ENCODE measurements at places on chromosomes 2 and 18. TPM values are rescaled to one million over a fixed set of nuclear protein-coding genes. Genes with fewer than 3 reads are reported as not detected.

LAMA3 gene
- total RNA-seq: 12.1 TPM

DUSP2 gene
- total RNA-seq: 8.4 TPM

GAREM2 gene
- 2.8 TPM for total RNA-seq

SALL3 gene
- not detected for total RNA-seq

HOXD1 gene
- 0.11 TPM for total RNA-seq

SEPTIN10 gene
- total RNA-seq: 71.6 TPM

SEH1L gene
- total RNA-seq: 41.4 TPM

FAM237A gene
- not detected for total RNA-seq

MDH1B gene
- total RNA-seq: 15.5 TPM

WDFY1 gene
- 67.2 TPM for total RNA-seq

RFTN2 gene
- total RNA-seq: 8.6 TPM

ZDBF2 gene
- 11.0 TPM for total RNA-seq

SCG2 gene
- 5.2 TPM for total RNA-seq

TM4SF20 gene
- not detected for total RNA-seq

RAX gene
- not detected for total RNA-seq

TCF23 gene
- 0.13 TPM for total RNA-seq

Measured in thyroid gland (tissue), 4 donors.